ENCODE measurements at places on chromosomes 13 and 19. TPM values are rescaled to one million over a fixed set of nuclear protein-coding genes. Genes with fewer than 3 reads are reported as not detected.

The LRG1 gene
- 24.9 TPM for total RNA-seq

DNA sequence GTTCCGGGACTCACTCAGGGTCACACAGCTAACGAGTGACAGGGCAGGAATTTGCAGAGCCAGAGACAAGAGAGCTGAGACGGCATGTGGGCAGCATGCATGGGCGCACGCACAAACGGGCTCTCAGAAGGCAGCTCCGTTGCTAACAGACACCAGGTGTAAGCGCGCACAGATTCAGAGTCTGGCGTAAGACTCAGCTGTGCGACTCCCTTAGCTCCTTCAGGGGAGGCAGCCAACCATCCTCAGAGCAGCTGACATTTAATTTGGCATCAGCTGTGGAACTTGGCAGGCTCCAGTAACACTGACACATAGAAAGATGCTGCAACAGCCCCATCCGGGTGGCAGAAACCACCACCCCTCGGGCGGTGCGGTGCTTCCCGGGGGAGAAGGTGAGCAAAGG, 7.5 kb upstream of the TM6SF2 start:
- ATAC-seq, result no peak

The IZUMO2 gene
- not detected for total RNA-seq

DNA sequence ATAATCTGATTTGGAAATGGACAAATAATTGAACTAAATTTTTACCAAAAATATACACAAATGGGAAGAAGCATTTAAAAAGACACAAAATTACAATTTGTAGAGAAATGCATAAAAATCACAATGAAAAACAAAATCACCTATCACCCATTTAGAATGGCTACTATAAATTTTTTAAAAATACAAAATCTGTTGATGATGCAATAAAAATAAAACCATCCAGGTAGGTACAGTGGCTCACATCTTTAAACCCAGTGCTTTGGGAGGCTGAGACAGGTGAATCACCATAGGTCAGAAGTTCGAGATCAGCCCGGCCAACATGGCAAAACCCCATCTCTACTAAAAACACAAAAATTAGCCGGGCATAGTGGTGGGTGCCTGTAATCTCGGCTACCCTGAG, 23.5 kb downstream of the ZNF43 start:
- ATAC-seq, result no peak

The JAK3 gene
- total RNA-seq, result 2.0 TPM

DNA sequence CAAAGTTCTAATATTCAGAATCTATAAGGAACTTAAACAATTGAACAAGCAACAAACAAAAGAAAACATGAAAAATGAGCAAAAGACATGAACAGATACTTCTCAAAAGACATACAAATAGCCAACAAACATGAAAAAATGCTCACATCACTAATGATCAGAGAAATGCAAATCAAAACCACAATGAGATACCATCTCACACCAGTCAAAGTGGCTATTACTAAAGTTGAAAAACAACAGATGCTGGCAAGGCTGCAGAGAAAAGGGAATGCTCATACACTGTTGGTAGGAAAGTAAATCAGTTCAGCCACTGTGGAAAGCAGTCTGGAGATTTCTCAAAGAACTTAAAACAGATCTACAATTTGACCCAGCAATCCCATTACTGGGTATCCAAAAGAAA, 74.3 kb downstream of the CRYL1 start:
- ATAC-seq, result no peak

The HSH2D gene
- 1.3 TPM for total RNA-seq

- no peak for ATAC-seq
Measured at GRCh38 chr13:86608701-86609100, 809.5 kb upstream of the SLITRK6 start.

- no peak for ATAC-seq
Measured at GRCh38 chr13:46565808-46566750, 13.1 kb downstream of the LRCH1 start.

DNA sequence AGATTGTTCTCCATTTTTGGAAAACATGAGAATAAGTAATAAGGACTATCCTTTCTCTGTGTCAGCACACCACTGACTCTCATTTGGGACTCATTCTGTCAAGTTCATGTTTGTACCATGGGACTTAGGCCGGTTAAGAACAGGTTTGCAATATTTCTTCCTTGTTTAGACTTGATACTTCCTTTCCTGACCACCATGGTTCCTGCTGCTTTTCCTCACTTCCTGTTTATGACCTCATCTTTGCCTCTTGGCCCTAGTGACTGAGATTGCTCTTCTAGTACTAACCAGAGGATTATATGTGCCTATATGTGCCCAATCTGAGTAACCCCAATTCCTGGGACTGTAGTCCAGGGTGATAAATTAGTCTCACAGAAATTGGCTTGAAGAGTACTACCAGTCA, 32.5 kb upstream of the NDFIP2 start:
- peak; percentile 82 for ATAC-seq

All from esophagus mucosa (tissue), 1 donor.